ENCODE measurements at places on chromosomes 6 and 20. TPM values are rescaled to one million over a fixed set of nuclear protein-coding genes. Genes with fewer than 3 reads are reported as not detected.

Gene NKX2-4
- total RNA-seq, result not detected

Gene LY6G6F
- not detected for total RNA-seq

Gene ZNF165
- 12.1 TPM for total RNA-seq

Gene OOEP
- total RNA-seq, result not detected

Gene MDFI
- total RNA-seq, result 96.4 TPM

Gene SPEF1
- total RNA-seq, result 2.0 TPM

Gene LPA
- total RNA-seq, result not detected

Gene TBXT
- total RNA-seq, result not detected

Gene LAMP5
- total RNA-seq, result not detected

Gene PPIL6
- total RNA-seq, result 0.62 TPM

Gene SLC35D3
- total RNA-seq, result not detected

Gene SYCP2L
- total RNA-seq, result 2.4 TPM

Gene TXLNB
- not detected for total RNA-seq

Gene LGSN
- total RNA-seq, result not detected

Gene SLC13A3
- total RNA-seq, result not detected

Gene HMGCLL1
- not detected for total RNA-seq

Gene CFB
- total RNA-seq, result 0.86 TPM

Gene HDGFL1
- not detected for total RNA-seq

Gene PDYN
- not detected for total RNA-seq

Gene TPD52L1
- 41.4 TPM for total RNA-seq

Gene ACAT2
- 29.0 TPM for total RNA-seq

Gene TFAP2C
- 36.3 TPM for total RNA-seq

Gene LTA
- not detected for total RNA-seq

Gene SIRPD
- total RNA-seq, result 0.18 TPM

Gene COL9A3
- 14.3 TPM for total RNA-seq

Gene SIRPB1
- 11.6 TPM for total RNA-seq

Gene MPIG6B
- not detected for total RNA-seq

Gene CRISP3
- total RNA-seq, result not detected

Gene LST1
- not detected for total RNA-seq
